ENCODE measurements at places on chromosomes 3 and 15.
A peak's percentile ranks its signal among the peaks of the same experiment; 100 is the strongest.

GRCh38 chr3:131454501-131454900 is 48.3 kb downstream of the MRPL3 start:
- no peak for DNase-seq

- no peak for DNase-seq
These were observed 177.3 kb downstream of the NFKBIZ start for GRCh38 chr3:102026656-102027055.

DNA sequence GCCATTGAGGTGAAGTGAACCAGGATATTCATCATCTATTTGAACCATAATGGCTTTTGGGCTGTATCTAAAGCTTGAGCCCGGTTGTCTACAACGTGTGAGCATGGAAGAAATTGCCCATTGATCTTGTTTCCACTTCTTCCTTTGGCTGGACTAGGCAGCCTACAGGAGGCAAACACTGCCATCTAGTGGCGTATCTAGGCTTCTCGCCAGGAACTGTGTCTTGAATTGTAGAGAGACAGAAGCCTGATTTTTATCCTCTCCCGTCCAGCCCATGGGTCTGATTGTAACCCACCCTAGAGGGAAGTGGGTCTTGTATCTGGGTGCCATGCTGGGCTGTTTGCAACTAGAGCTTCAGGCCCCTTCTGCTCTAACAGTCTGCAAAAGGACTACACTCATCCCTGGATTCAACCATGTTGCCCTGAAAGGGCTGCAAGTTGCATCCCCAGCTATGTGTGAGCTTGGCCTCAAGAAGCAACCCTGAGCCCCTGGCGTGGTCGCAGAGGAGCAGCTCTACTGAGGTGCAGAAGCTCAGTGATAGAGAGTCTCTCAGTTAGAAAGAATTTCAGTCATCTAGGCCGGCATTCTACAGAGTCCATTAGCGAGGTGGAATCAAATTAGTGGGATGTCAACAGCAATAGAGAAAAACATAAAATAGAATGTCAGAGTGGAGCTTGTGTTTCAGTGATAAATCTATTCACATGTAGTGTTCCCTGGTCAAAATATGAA is 170.2 kb upstream of the UMPS start:
- peak; percentile 74 for DNase-seq

- DNase-seq = no peak
These were observed 13.5 kb downstream of the MRPS11 start for GRCh38 chr15:88480981-88481380.

DNA sequence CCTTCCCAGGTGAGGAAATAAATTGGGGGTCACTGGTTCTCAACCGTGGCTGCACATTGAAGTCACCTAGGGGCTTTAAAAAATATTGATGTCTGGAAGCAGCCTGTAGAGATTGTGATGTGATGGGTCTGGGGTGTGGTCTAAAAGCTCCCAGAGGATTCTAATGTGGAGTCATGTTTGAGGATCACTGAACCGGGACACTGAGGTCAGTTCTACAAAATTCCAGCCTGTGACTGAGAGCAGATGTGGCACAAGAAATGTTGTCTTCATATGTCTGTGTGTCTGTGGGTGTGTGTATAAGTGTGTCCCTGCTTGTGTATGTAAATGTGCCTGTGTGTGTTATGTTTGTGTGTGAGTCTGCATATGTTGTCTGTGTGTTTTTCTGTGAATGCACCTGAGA is 79.9 kb downstream of the TLE3 start:
- DNase-seq = no peak

- no peak for DNase-seq
These were observed 156.0 kb upstream of the SMAD3 start for GRCh38 chr15:66909381-66909890.

DNA sequence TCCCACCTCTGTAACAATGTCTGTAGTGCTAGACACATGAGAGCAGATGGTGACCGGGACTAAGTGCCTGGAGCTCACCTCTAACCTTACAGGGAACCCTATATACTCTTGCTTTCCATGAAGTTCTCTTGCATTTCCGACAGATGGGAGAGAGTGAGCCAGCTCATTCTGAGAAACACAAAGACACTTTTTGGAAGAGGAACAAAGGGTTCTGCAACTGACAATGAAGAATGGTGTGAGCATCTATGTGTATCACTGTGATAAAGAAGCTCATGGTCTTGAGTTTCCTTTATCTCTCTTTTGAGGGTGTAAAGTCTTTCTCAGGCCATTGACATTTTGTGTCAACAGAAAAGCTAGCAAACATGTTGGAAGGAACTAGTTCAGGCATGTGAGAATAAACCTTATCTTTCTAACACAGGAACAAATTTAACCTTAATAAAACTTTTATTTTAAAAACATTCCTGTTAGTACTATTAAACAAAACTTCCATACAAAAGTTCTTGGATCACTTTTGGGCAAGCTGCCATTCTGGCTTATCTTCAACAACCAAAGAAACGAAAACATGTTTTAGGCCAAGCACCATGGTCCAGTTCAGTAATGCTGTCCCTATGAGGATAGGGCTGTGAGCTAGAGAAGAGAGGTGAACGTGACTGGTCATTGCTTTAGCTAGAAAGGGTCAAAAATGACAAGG is 142.7 kb downstream of the THRB start:
- DNase-seq = no peak

DNA sequence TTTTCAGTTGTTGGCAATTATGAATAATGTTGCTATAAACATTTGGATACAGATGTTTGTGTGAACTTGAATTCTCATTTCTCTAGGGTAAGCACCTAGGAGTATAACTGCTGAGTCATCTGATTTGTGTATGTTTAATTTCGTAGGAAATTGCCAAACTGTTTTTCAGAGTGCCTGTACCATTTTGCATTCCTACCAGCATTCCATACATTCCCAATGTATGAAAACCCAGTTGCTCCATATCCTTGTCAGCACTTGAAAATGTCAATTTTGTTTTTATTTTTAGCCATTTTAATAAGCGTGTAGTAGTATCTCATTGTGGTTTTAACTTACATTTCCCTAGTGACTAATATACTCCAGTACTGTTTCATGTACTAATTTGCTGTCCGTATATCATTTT is 98.5 kb upstream of the TSC22D2 start:
- DNase-seq = no peak

DNA sequence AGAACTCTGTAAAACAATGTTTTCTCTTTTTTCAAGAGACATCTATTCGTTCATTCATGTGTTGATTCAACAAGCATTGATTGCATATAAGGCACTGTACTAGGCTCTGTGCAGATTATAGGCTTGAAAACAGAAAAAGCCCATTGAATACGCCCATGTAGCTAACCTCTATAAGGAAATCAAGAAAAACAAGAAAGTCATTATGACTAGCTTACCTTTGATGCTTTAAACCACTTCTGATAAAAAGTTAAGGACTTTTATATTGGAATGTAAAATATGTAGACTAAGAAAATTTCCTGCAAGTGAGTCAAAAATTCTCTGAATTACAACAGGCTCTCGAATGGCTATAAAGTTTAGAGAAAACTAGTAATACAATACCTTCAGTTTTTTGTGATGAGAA is 92.5 kb downstream of the BDH1 start:
- DNase-seq = no peak

GRCh38 chr15:79115986-79116665 is 25.5 kb upstream of the RASGRF1 start:
- no peak for DNase-seq

DNA sequence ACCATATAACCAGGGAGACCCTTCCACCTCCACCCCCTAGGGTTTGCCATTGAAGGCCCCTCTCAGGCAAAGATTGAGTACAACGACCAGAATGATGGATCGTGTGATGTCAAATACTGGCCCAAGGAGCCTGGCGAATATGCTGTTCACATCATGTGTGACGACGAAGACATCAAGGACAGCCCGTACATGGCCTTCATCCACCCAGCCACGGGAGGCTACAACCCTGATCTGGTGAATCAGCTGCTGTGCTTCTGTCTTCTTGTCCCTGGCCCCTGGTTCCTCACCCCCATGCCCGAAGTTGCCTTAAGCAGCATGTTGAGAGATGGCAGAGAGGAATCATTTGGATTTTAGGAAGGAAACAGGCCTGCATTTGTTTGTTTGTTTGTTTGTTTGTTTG is 98.4 kb downstream of the FLNB start:
- DNase-seq = no peak

- peak; percentile 51 for DNase-seq
These were observed 4.8 kb upstream of the RHOV start for GRCh38 chr15:40878785-40879184.

GRCh38 chr3:14874784-14875183 is 56.0 kb downstream of the FGD5 start:
- DNase-seq = no peak

- no peak for DNase-seq
These were observed 598.9 kb upstream of the GRM7 start for GRCh38 chr3:6262010-6262409.

- no peak for DNase-seq
These were observed 21.9 kb downstream of the FSTL1 start for GRCh38 chr3:120428924-120429323.

- no peak for DNase-seq
These were observed 469.6 kb downstream of the EDEM1 start for GRCh38 chr3:5657106-5657505.

GRCh38 chr3:66481071-66482017 is 19.5 kb downstream of the LRIG1 start:
- no peak for DNase-seq

DNA sequence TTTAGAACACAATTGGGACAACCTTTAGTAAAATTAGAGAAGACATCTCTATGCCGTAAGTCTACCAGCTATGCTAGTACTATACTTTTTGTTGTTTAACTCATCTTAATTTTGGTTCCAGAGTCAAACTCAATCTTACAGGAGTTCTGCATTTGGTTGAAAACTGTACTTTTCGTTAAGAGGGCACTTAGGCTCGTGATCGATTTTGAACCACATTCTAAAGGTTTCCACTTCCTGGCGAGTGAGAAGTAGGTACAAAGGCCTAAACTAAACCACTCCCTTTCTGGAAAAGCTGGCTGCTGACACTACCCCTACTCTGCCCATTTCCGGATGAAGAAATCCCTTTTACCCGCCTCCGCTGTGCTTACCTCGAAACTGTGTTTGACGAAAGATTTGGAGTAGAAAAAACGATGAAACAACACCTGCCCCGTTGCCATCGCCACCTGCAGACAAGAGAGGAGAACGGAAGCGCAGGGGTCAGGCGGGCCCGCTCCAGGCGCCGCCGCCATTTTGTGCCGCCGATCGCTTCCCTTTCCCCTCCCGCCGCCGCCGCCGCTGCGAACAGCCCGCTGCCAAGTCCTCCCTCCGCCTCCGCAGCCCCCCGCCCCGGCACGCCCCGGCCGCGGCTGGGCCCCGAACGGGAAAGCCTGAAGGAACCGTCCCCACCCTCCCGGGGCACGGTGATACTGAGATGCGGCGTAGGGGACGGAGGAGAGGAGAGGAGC is 748 bp downstream of the CCNL1 start:
- DNase-seq = peak; percentile 88

DNA sequence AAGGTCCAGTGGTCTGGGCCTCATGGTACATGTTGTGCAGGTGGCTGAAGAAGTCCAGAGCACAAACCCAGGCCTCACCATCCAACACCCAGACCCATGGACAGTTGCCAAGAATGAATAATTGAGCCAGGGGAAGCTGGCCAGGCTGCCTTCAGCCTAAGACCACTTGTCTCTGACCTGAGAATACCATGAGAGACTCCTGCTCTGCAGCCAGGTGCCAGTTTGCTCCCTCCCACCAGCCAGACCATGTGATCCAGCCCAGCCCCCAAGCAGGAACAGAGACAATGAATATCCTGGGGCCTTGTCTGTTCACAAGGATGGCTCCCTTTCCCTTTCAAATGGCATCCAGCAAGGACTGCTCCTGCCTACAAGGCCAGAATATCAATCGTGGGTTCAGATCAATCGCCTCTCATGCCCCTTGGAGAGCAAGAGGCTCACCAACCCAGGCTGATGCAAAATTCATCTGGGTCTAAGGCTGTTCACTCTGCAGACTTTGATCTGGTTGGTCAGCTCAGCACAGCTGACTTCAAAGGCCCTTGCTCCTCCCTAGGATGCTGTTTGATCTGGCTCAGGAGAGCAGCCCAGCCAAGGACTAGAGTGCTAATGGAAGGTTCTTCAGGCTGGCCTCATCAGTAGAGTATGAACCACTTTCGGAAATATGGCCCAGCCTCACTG is 13.4 kb downstream of the TRAIP start:
- no peak for DNase-seq

GRCh38 chr3:125582707-125583106 is 12.6 kb downstream of the OSBPL11 start:
- no peak for DNase-seq

DNA sequence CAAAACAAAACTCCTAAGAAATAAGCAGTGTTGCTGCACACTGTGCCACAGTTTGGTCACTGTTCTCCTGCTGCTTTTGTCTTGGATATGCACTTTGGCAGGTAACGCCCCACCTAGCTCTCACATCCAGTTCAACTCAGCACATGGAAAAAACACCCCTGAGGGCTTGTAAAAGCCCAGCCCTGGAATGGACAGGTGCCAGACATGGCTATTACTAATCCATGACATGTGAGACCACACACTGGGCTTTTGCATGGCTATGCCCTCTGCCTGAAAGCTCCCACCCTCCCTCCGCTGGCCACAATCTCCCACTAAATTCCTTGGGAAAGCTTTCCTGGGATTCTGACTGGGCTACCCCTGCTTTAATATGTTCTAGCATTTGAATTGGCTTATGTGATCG is 24.7 kb upstream of the ZBED2 start:
- DNase-seq = no peak

- DNase-seq = no peak
These were observed 126.9 kb downstream of the THRB start for GRCh38 chr3:24367664-24368264.

GRCh38 chr15:35123743-35124142 is 38.6 kb upstream of the NANOGP8 start:
- DNase-seq = no peak

DNA sequence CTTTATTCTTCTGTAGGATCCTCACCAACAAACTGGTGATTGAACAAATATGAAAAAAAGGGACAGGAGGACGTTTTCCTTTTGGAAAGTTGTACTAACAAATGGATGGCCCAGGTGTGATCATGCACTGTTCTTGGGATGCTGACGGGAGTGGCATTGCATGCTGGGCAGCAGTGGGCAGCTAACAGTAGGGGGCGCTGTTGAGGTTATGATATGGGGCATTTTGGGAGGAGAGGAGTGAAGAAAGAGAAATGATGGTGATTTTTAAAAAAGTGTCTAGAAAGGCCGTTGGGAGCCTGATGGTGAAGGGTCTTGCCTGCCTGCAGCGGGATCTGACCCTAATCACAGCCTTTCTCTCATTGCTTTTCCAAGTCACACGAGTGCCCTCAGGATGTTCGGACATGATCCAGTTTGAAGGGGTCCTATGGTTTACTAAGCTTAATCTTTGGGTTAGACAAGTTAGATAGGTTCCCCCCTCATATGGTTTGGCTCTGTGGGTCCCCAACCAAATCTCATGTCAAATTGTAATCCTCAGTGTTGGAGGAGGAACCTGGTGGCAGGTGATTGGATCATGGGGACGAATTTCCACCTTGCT is 46.2 kb upstream of the PRTG start:
- peak; percentile 78 for DNase-seq

GRCh38 chr3:40232626-40233025 is 76.9 kb upstream of the EIF1B start:
- DNase-seq = no peak

GRCh38 chr15:48954538-48954937 is 9.2 kb downstream of the SHC4 start:
- DNase-seq = no peak
